ENCODE measurements at places on chromosomes 5 and 9.
A peak's percentile ranks its signal among the peaks of the same experiment; 100 is the strongest.

DNA sequence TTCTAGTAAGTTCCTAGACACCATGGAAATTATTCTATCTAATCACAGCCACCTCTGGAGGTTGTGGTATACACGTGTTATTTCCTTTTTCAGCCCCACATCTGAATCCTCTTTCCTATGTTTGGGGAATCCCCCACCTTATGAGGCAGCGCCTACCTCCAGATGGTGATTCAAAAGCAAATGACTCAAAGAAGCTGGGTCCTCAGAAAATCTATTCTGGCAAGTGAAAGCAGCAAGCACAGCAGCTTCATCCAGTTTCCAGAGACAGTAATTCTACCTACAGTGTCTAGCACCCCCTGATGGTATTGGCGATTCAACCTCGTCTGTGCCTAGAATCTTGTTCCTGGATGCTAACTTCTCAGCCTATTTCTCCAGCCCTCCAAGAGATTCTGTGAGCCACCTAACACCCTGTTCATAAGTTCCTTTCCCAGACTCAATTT lies 43.0 kb downstream of the STRBP start:
- DNase-seq, result peak; percentile 65

DNA sequence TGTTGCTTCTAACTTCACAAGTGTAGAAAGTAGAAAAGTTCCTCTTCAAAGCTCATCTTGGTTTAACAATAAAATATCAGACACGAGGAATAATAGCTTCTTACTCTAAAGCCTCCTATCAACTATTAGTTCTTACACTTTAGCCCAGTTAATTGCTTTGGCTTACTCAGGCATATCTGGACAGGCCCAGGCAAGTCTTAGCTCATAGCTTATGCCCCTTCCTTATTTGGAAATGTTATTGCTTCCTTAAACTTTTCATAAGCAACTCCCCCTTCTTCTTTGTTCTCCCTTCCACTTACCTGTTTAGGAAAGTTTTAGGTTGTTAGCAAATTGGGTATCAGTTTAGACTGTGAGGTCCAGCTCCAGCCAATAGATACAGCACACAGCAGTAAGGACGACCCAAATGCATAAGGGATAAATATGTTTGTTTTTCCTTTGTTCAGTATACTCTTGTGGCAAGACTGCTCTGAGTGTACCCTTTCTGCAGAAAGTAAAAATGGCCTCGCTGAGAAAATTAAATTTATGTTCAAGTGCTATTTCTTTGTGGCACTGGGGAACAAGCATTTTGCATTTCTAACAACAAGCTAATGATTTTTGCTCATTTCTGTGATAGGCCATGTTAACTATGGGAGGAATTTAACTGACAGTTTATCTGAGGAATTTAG lies 162.1 kb downstream of the SMC2 start:
- DNase-seq, result no peak

- DNase-seq, result no peak
Measured at GRCh38 chr5:169048181-169049125, 252.5 kb downstream of the SLIT3 start.

DNA sequence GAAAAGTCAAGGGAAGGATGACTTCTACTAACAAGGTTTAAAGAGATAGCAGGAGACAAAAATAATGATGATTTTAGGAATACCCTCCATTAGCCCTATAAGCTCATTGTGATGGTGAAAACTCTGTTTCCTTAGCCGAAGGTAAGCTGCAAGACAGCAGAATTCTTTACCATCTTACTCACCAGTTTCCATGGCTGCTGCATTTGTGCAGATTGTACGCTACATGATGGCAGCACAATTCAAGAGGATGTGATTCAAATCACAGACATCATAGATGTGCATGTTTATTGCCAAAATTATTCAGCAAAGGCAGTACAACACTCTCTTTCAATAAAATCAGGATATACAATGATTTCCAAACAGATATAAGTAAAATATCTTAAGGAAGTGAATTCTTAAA lies 175.6 kb downstream of the SPATA31D1 start:
- DNase-seq, result no peak

DNA sequence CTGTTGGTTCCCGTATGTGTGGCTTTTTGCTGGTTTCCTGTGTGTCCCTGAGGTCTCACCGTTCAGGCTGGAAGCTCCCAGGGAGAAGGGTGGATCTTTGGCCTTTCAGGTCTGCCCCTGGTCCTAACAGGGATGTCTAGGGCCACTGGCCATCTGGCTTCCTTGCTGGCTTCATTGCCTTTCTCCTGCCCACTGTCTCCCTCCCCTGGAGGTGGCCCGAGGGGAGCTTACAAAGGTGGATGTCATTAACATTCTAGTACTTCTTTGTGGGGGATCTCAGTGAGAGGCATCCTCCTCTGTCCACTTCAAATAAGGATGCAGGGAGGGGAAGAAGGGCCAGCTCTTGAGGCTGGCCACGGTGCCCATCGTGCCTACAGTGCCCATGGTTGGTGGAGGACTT lies 35.2 kb downstream of the HMCN2 start:
- DNase-seq, result no peak

GRCh38 chr9:99049228-99049627 lies 55.7 kb upstream of the TGFBR1 start:
- no peak for DNase-seq

DNA sequence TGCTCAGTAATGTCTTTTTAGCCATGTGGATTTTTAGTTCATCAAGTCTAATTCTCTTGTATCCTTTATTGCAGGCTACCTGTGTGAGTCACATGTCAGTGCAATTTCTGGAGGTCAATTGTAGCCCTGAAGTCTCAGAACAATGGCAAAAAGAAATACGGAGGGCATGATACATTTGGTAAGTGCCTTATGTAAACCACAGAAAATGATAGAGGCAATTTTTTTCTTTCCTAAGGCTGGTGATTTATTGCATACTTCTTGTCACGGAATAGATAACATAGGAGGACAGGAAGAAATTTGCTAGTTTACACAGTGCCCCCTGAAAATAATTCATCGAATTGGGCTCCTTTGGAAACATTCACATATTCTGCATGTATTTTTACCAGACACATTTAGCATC lies 235.9 kb downstream of the DMRTA1 start:
- no peak for DNase-seq

- DNase-seq, result peak; percentile 47
Measured at GRCh38 chr5:74640954-74641734, 616 bp upstream of the ENC1 start.

DNA sequence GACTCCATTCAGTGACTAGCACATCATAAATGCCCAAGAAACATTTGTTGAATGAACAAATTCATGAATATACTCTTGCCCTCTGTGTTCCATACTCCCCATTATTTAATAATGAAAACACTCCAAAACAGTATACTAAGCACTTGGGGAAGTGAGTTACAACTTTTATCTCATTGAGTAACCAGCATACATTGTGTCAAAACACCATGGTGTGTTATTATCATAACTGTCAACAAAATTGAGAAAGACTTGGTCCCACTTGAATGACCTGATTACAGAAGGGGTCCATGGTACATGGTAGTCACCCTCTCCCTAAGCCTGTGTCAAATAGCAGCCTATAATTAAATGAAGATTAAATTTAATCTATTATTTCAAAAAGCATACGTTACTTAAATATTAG lies 16.2 kb downstream of the ANKH start:
- DNase-seq, result no peak
